ENCODE measurements at places on chromosomes 2 and 18. TPM values are rescaled to one million over a fixed set of nuclear protein-coding genes. Genes with fewer than 3 reads are reported as not detected.

DNA sequence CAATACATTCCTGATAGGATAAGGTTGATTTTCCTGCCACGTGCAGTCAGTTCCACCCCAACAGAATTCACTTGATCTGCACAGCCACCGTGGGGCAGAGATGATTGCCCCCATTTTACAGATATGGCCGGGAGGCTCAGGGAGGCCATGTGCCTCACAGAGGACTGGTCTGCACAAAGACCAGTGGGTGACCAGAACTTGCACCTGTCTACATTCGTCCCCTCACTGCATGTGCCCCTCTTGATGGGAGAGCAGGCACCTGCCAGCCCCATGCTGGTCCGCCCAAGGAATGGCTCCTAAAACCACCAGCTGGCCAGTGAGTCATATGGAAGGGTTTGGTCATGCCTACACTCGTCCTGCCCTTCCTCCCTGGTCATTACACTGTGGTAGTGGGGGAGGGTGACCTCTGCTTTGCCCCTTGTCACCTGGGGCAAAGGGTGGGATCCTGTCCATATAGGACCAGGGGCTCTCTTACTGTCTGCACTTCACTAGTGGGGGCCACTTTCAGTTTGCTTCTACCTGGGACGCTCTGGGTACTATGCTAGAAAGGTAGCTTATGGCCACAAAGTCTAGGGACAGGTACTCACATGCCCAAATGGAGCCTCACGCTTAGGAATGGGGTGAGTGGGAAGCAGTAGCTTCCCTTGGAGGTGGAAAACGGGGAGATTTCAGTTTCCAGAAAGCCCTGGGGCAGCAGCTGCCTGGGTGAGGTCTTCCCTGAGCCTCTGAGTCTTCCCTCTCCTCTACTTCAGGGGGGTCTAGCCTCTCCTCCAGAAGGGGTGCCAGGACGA is 14.7 kb downstream of the RRM2 start:
- DNase-seq: no peak
- no peaks in the 10 kb centered on the region for H3K27me3 ChIP-seq
- no peak overlapping the region for H3K4me3 ChIP-seq
- H3K36me3 ChIP-seq: no peaks in the 10 kb centered on the region
- H3K27ac ChIP-seq: no peak overlapping the region

DNA sequence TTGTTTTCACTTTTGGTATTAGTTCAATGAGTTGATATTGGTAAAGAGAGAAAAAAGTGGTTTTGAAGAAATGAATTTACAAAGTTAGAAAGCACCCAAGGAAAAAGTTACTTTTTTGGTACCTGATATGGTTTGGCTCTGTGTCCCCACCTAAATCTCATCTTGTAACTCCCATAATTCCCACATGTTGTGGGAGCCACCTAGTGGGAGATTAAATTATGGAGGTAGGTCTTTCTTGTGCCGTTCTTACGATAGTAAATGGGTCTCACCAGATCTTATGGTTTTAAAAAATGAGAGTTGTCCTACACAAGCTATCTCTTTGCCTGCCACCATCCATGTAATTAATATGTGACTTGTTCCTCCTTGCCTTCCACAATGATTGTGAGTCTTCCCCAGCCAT is 965.6 kb upstream of the NRXN1 start:
- no peak for DNase-seq
- no peaks in the 10 kb centered on the region for H3K36me3 ChIP-seq
- H3K4me1 ChIP-seq: no peaks in the 10 kb centered on the region
- H3K27ac ChIP-seq: no peak overlapping the region
- H3K27me3 ChIP-seq: no peaks in the 10 kb centered on the region

DNA sequence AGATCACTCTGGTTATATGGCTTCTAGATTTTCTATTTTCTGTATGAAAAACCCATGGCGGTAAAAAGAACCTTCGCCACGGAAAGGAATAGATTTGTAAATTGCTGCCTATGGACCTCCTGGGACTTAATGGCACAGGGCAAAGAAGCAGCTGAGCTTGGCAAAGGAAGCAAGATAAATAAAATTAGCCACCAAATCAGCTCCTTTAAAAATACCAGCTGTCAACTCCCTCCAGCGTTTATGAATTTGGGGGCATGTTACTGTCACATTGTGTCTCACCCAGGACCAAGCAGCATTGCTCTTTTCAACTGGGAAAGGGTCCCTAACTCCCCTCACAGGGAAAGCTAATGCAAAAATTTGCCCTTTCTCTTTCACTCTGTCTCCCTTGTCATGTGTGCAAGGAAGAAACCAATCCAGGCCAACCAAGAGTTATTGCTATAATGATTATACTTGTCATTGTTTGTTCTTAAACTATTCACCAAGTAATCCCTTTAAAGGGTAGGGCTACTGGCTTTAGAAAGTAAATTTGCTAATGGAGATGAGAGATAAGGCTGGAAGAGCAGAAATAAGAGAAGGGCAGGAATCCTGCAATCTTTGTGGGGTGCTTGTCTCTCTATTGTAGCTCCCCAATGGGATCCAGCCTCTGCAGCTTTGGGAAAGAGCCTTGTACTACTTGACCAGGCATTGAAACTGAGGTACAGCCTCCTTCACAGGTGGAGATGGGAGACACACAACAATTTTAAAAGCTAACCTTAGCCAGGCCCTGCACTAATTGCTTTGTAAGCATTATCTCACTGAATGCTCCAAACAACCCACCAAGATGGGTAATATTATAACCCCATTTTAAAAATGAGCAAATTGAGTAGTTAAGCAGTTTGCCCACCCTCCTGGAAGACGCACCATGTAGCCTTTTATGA is 119.1 kb upstream of the KLF7 start:
- H3K36me3 ChIP-seq: no peaks in the 10 kb centered on the region
- H3K4me1 ChIP-seq: peaks cover 14% of the 10 kb centered on the region
- DNase-seq: no peak
- H3K27me3 ChIP-seq: no peaks in the 10 kb centered on the region

SCN2A gene
- 0.50 TPM for total RNA-seq

DNA sequence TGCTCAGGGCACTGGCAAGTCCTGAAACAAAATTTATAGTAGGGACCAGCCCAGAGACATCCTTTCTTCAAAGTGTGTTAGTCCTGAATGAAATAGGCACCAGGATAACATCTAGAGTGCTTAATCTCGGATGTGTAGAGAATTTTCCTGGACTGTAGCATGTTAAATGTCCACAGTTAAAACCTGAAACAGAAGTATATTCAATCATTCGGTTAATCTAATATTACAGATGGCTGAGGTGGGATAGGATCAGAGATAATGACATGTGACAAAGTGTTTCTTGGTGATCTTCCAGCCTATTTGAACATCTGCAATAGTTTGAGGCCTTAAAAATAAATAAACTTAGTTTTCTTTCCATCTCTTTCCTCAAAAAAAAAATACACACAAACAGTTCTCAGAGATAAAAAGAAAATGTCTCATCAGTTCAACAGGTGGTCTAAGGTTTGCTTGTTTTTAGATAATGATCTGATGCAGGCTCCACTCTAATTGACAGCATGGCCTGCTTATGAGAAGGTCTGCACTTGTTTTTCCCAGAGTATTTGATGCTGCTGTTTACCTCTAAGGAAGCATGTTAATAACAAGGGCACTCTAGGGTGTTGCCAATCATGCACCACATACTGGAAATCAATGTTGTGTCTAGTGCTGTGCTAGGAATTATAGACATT is 25.9 kb downstream of the CNTNAP5 start:
- H3K27ac ChIP-seq: no peak overlapping the region
- no peaks in the 10 kb centered on the region for H3K27me3 ChIP-seq
- no peaks in the 10 kb centered on the region for H3K36me3 ChIP-seq
- no peak overlapping the region for H3K4me3 ChIP-seq

STON1 gene
- 17.6 TPM for total RNA-seq

- H3K4me1 ChIP-seq: no peaks in the 10 kb centered on the region
- no peak overlapping the region for H3K4me3 ChIP-seq
- no peaks in the 10 kb centered on the region for H3K36me3 ChIP-seq
- no peaks in the 10 kb centered on the region for H3K27me3 ChIP-seq
- no peak overlapping the region for H3K27ac ChIP-seq
These were observed 32.8 kb upstream of the TNS1 start for GRCh38 chr2:218035463-218036100.

- no peaks in the 10 kb centered on the region for H3K27me3 ChIP-seq
- DNase-seq: no peak
- no peak overlapping the region for H3K4me3 ChIP-seq
- H3K4me1 ChIP-seq: no peaks in the 10 kb centered on the region
- no peak overlapping the region for H3K27ac ChIP-seq
These were observed 12.9 kb downstream of the BCL2L11 start for GRCh38 chr2:111133603-111134002.

DNA sequence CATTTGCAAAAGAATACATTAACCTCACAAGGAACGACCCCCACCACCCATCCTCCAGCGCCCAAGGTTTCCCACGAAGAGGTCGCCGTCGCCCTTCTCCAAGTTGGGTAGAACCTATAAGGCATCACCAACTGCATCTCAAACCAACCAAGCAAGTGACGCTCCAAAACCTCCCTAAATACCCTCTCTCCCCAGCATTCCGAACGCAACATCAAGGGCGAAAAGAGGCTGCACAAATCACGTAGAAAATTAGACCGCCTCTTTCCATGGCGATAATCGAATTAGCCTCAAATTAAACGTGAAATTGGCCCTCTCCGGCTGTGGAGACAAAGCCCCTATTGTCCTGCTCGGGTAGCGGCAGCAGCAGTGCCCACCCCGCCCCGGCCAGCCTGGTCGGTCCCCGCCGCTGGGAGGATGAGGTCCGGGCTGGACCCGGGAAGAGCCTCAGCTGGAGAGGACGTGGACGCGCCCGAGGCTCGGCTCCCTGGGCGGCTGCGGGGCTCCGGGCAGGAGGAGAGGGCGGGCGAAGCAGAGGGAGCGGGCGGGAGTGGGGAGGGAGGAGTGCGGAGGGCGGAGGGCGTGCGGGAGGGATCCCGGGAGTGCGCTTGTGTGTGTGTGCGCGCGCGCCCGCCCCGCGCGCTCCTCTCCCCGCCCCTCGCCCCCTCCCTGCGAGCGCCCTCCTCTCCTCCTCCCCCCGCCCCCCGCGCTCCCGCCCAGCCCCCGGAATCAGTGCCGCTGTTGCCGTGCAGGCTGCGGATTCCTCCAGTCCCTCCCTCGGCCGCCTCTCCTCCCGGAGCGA is at the start of gene SPTBN1:
SPTBN1 (plus strand) TSS at position 765 of the 799 bp plus-strand sequence. CDS start 70,092 bp downstream, outside the sequence.
- H3K4me3 ChIP-seq: peak within 1 kb of the TSS; percentile 64
- no peaks in the 10 kb centered on the region for H3K27me3 ChIP-seq
- peak; percentile 98 for DNase-seq
- H3K27ac ChIP-seq: peak within 1 kb of the TSS; percentile 84

LYPD6 gene
- 0.99 TPM for total RNA-seq

SPR gene
- 41.9 TPM for total RNA-seq

GRCh38 chr2:131394147-131394931 is 30.4 kb upstream of the RAB6D start:
- no peaks in the 10 kb centered on the region for H3K36me3 ChIP-seq
- no peak overlapping the region for H3K27ac ChIP-seq
- H3K4me3 ChIP-seq: no peak overlapping the region
- no peaks in the 10 kb centered on the region for H3K4me1 ChIP-seq
- H3K27me3 ChIP-seq: peaks cover 34% of the 10 kb centered on the region
- DNase-seq: no peak

DNA sequence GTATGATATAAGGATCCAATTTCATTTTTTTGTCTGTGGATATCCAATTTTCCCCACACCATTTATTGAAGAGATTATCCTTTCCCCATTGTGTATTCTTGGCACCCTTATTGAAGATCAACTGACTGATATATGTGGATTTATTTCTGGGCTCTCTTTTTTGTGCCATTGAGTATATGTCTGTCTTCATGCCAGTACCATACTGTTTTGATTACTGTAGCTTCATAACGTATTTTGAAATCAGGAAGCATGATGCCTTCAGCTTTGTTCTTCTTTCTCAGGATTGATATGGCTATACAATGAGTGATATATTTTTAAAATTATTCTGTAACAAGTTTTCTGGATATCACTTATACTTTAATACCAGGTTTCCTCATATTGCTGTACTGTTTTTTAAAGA is 58.1 kb upstream of the DLX2 start:
- peaks cover 5% of the 10 kb centered on the region for H3K27me3 ChIP-seq
- H3K4me3 ChIP-seq: no peak overlapping the region
- H3K27ac ChIP-seq: no peak overlapping the region
- H3K4me1 ChIP-seq: no peaks in the 10 kb centered on the region
- no peaks in the 10 kb centered on the region for H3K36me3 ChIP-seq

GRCh38 chr2:69686813-69687212 is 43.3 kb upstream of the AAK1 start:
- no peak for DNase-seq
- H3K36me3 ChIP-seq: no peaks in the 10 kb centered on the region
- H3K27ac ChIP-seq: no peak overlapping the region
- H3K4me3 ChIP-seq: no peak overlapping the region
- peaks cover 27% of the 10 kb centered on the region for H3K4me1 ChIP-seq
- H3K27me3 ChIP-seq: no peaks in the 10 kb centered on the region

GRCh38 chr2:120261387-120262006 is 8.8 kb downstream of the RALB start:
- H3K27ac ChIP-seq: no peak overlapping the region
- no peak overlapping the region for H3K4me3 ChIP-seq
- no peaks in the 10 kb centered on the region for H3K27me3 ChIP-seq
- no peaks in the 10 kb centered on the region for H3K36me3 ChIP-seq

TMEM169 gene
- total RNA-seq: 1.8 TPM

- H3K36me3 ChIP-seq: no peaks in the 10 kb centered on the region
- H3K27me3 ChIP-seq: no peaks in the 10 kb centered on the region
- DNase-seq: peak; percentile 26
- no peaks in the 10 kb centered on the region for H3K4me1 ChIP-seq
- no peak overlapping the region for H3K4me3 ChIP-seq
These were observed 18.5 kb upstream of the CCDC93 start for GRCh38 chr2:118032169-118033013.

DNA sequence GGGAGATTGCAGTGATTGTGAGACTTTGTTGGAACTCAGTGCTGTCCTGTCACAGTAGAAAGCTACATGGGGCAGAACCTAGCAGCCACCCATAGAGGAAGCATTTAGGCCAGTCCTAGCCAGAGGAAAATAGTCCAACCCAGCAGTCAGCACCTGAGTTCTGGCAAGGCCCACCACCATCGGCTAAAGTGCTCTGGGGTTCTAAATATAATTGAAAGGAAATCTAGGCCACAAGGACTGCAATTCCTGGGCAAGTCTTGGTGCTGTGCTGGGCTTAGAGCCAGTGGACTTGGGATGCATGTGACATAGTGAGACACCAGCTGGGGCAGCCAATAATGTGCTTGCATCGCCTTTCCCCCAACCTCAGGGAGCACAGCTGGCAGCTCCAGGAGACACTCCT is 28.9 kb upstream of the ACTR2 start:
- no peak for DNase-seq
- H3K4me1 ChIP-seq: no peaks in the 10 kb centered on the region
- H3K27ac ChIP-seq: no peak overlapping the region
- no peaks in the 10 kb centered on the region for H3K36me3 ChIP-seq

All from left lung (tissue), 14 donors.